ENCODE measurements at places on chromosomes 4 and X.

GRCh38 chrX:4805502-4805901, 1092.1 kb upstream of the PRKX start:
- no peak for DNase-seq

GRCh38 chrX:136689436-136689835, 41.5 kb downstream of the CD40LG start:
- no peak for DNase-seq

- DNase-seq = no peak
Measured at GRCh38 chr4:8796096-8796495, 75.5 kb downstream of the HMX1 start.

DNA sequence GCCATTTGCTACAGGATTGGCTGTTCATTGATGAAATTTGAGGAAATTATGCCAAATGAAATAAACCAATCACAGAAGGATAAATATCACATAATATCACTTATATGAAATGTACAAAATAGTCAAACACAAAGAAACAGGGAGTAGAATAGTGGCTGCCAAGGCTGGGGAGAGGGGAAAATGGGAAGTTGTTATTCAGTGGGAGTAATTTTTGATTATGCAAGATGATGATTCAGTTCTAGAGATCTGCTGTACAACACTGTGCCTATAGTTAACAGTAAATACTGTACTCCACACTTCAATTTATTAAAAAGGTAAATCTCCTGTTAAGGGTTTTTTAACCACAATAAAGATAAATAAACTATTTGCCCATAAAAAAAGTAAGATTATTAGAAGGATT, 101.1 kb downstream of the TMA16 start:
- DNase-seq = no peak

DNA sequence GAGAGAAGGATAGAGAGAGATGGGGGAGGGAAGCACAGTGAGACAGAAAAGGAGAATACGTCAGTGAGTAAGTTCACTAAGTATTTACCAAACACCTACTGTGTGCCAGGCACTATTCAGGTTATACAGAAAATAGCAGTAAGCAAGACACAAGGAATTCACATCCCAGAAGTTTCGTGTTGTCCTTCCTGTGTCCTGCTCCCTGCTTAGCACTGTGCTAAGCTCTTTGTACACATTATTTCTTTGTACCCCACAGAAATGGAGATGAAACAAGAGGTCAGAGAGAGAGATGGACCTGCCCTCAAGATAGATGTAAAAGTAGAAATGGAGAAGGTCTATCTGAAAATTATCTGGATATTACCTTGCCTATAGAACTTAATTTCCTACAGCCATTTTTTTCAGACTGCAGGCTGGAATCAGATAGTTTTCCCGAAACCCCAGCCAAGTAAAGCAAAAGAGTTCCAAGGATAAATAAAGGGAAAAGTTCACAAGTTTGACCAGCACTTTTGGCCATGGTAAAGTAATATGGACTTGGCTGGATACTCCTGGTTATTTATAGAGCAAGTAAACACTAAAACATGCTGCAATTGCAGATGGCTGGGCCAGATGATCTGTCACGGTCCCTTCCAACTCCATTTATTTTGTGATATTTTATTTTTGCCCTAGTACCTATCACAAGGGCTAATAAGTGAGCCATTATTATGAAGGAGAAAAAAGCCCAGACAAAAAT, 353.7 kb upstream of the SLC7A11 start:
- DNase-seq = no peak

DNA sequence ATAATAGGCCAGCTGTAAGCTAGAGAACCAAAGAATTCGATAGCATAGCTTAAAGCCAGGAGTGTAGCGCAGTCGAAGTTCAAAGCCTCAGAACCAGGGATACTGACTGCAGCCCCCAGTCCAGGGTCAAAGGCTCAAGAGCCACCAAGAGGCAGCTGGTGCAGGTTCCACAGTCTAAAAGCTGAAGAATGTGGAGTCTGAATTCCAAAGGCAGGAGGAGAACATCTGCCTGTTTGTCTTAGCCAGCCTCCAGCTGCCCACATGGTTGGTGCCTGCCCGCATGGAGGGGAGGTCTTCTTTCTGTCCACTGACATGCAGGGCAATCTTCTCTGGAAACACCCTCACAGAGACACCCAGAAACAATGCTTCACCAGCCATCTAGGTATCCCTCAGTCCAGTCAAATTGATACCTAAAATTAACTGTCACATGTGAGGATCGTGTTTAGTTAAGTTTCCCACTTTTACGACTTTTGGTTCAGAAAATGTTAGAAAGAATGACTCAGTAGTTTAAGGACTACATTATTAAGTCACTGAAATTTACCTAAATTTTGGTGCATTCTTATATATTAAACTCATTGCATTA, 52.8 kb upstream of the RHOH start:
- no peak for DNase-seq

- DNase-seq = peak; percentile 59
Measured at GRCh38 chr4:18593297-18594002, 571.9 kb upstream of the LCORL start.

DNA sequence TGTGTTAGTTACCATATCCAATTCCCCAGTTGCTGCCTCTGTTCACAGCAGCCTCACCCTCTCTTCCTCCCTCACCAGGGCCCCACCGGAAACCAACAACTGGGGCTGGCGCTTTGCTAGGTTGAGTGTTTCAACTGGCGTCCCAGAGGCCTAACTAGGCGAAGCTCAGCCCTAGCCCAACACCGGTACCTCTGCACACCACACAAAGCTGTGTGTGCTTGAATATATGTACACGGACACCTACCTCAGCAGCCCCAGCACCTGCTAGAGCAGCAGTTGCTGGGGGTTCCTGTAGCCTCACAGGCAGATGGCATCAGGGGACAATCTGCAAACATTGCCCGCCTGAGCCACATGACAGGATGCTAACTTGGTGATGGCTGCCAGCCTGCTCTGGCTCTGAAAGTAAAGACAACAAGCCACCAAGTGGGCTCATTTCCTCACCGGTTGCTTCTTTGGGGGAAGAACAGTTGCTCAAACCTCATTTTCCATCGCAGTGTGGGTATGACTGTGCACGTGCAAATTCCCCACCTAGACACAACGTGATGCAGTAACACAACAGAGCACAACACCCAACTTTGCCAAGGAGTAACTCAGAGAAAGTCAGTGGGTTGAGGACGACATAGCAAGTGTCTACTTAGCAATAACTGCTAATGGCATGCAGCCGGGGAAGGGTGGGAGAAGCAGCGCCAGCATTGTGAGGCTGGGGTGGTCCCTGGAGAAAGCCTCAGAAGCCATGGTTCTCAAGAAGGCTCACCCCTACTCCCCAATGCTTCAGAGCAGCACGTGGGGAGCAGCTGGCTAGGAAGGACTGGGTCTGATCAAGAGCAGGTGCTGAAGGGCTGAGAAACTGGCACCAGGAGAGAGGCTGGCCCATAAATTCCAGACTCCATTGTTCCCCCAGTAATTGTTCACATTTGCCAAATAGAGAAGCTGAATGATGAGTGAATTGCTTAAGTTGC, 139.5 kb downstream of the SH3KBP1 start:
- DNase-seq = peak; percentile 21

DNA sequence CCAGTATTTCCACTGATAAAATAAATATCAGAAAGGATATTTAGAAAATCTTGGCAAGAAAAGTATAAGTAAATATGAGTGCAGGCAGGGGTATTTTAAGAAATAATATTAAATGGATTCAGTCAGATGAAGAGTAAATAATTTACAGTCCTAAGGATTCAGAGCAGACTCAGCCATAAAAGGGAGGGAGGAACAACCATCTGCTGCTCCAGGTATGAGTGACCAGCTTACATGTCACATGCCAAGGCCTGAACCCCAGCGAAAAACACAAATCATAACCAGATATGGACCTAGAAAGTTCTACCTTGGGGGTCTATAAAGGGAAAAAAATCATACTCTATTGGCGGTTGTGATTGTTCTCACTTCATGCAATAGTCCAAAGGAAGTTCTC, 166.8 kb downstream of the COL4A6 start:
- no peak for DNase-seq

DNA sequence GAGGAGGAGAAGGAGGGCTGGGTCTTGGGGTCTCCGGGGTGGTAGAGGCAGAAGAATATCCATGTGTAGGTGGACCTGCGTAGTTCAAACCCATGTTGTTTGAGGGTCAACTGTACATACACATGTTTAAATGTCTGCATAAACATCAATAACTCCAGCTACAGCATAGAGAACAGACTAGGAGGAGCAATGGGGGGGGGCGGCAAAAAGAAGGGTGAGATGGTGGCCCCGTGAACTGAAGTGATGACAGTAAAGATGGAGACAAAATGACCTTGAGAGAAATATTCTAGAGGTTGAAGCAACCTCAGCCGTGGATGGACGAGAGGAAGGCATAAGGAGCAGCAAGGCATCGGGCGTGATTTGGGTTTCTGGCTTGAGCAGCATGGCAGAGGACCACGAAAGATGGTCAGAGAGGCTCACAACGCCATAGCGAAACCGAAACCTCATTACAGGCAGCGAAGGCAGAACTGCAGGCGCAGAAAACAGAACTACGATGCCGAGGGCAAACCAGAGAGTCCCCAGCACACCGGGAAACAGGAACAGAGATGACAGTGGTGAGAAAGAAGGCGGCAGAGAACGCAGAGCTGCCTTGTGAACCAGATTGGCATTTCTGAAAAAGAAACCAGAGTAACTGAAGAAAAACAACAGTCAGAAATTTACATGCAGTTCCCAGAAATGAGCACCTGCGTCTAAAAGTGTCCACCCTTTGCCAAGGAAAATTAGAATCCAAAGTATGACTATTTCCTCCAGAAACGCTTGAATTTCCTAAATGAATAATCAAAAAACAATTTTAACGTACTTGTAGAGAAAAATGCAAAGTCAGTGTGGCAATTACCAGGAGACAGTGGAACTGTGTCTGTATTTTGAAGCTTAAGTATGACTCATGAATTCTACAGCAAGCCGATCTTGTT, 50.3 kb upstream of the ENPP6 start:
- DNase-seq = peak; percentile 80

DNA sequence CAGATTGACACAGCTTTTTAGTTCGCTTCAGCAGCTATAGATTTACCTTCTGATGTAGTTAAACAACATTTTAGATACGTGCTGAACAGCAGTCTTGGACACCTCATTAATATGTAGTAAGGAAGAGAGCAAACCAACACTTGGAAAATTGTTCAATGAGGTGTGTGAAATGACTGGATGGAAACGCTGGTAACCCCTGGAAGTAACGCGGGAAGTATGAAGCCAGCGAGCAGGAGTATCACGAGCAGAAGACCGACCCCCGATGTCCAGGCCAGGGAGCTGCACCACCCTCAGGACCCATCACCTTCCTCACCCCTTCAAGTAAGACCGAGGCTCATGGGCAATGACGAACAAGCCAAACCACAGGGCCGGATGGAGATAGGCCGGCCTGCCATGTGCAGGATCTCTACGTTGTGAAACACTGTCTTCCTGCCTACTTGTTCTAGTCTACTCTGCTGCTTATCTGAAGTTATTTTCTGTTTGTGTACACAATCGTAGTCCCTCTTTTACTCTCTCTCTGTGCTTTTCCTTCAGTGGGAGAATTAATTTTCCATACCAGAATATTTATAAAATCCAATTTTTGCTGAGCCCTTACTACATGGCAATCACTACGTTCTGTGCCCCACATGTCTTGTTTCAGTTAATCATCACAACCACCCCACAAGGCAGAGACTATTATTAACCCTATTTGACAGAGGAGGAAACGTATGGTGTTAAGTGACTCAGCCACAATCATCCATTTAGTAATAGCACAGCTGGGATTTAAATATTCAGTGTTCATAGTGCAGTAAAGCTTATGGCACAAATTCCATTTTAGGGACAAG, 221.7 kb downstream of the APBB2 start:
- peak; percentile 51 for DNase-seq

- no peak for DNase-seq
Measured at GRCh38 chr4:74431113-74431826, 13.7 kb upstream of the AREG start.

DNA sequence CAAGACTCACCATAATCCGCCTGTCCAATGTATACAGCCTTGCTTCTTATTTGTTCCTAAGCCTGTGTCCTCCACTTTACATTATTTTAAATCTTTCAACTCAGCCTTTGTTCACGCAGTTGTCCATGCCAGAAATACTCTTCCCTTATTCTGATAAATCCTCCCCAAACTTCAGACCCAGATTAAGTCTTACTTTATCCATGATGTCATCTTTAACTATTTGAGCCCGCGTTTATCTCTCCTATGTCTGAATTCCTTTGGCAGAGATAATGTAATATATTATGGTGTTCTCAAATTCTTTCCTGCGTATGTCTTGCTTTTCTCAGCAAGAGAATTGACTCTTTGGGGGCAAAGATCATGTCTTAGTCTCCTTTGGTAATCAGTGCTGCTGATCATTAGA, 129.6 kb downstream of the LUZP4 start:
- no peak for DNase-seq

DNA sequence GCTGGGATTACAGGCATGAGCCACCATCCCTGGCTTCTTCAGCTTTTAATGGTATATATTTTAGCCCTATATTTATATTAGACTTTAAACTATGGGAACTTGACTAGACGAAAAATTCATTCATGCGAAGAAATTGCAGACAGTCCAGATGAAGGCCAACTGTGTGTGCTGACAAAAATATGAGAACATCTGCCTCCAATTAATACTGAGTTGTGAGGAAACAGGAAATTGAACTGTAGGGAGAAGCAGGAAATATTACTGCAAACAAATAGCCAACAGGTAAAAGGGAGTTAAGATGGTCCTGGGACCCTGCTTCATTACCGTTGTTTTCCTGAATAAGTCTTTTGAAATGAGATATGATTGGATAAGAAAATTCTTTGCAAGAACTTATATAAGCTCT, 26.3 kb downstream of the MGARP start:
- no peak for DNase-seq

DNA sequence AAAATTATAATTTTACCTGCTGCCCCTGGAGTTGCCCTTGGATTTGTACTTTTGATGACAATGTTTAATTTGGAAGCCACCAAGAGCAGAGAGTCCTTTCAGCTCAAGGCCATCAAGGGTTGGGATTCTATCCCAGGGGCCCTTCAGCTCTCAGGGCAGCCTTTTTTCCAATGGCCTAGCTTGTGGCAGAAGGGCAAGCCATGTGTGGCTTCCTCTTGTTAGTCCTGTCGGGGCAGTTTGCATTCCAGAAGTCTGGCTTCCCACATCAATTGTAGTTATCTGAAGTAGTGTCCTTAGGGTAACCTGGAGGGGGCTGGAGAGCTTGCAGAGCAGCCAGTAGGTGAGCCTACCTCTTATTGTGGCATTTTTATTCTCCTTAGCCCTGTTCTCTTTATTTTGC, 569.4 kb downstream of the TRAM1L1 start:
- DNase-seq = no peak

DNA sequence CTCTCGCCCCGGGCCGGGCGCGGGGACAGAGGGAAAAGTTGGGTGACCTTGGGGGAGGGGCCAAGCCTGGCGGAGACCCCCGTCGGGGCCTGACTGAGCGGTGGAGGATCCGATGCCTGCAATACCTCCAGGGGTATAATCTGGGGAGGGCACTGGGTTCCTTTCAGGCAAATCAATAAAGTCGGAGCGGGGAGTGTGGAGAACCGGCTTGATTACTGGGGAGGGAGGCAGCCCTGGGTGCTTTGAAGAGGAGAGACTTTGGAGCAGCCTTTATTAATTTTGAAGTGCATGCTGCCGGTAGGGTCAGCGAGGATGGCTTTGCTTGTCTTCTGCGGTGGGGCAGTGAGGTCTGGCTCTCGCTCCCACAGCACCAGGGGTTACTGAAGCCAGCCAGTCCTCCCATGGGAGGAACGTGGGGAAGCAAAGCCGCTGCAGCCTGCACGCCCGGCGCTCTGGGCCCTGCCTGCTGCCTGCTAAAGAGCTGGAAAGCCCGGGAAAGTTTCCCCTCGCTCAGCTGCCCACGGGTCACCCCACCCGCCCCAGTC, 403 bp upstream of the LGI2 start:
- DNase-seq = peak; percentile 22

GRCh38 chr4:163284304-163284703, 48.1 kb downstream of the NPY1R start:
- no peak for DNase-seq

GRCh38 chr4:7552466-7552865, 117.7 kb upstream of the PSAPL1 start:
- no peak for DNase-seq

Data from GM10248 (cell line).